ENCODE measurements at places on chromosomes 11 and 22. TPM values are rescaled to one million over a fixed set of nuclear protein-coding genes. Genes with fewer than 3 reads are reported as not detected.

Gene RAB30
- total RNA-seq, result 15.2 TPM

- peak; percentile 67 for DNase-seq
Measured at GRCh38 chr11:66068154-66068821, 1.8 kb upstream of the PACS1 start.

- DNase-seq, result no peak
Measured at GRCh38 chr11:79304599-79305212, 136.1 kb downstream of the TENM4 start.

GRCh38 chr11:58979222-58979621 lies 39.9 kb downstream of the GLYATL1 start:
- no peak for DNase-seq

DNA sequence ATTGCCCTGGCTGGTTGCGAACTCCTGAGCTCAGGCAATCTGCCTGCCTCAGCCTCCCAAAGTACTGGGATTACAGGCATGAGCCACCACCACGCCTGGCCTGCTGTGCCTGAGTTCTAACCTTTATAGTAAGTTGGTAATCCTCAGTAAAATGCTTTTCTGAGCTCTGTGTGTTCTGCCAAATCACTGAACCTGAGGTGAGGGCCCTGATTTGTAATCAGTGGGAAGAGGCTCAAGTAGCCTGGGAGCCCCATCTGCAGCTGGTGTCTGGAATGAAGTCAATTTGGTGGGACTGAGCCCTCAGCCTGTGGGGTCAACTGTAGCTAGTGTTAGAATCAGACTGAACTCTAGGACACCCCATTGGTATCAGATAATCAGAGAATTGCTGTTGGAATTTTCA lies 72.6 kb upstream of the PARVG start:
- DNase-seq, result no peak

Gene MS4A5
- not detected for total RNA-seq

Measured in psoas muscle (tissue), 8 donors.